ENCODE measurements at places on chromosomes 3 and 15.

DNA sequence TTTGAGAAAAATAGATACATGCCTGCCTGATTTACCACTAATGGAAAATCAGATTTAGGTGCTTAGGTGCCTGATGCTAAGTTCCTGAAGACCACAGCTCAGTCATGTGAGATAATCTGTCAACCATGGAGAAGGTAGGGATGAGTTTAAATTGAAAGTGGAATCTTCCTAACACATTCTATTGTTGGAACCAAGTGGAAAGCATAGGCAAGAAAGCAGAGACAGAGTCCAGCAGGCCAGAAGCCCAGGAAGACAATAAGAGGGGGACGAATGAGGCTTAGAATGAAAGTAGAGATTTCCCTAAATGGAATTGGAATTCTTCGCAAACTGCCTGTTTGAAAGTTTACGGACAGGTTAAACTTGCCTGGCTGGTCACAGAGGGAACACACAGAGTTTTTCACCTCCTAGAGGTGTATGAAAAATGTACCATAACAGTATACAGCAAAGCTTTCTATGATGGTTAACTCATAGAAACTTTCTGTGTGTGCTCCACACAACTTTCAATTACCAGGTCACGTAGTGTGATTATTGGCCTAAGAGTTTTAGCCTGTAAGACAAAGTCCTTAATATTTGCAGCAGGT lies 453.8 kb upstream of the KCNMB2 start:
- no peak for DNase-seq

- DNase-seq: no peak
Observed at GRCh38 chr15:71444032-71444810, 328.9 kb downstream of the THSD4 start.

DNA sequence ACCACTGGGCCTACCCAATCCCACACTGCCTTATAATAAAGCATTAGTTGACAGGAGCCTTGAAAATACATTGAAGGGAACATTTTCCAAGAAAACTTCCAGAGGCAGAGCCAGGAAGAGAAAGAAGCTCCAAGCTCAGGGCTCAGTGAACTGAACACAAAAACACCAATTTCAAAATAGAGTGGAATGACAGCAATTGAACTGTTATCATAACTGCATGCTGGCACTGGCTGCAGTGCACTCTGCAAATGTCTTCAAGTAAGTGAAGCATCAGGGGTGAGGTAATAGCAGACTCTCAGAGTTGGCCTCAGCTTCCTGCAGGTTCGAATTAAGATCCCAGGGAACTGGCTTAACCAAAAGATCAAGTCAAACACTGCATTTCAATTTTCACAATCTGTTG lies 388.0 kb upstream of the WNT5A start:
- no peak for DNase-seq

GRCh38 chr15:52100807-52101442 lies 11.7 kb downstream of the BCL2L10 start:
- DNase-seq: peak; percentile 60

DNA sequence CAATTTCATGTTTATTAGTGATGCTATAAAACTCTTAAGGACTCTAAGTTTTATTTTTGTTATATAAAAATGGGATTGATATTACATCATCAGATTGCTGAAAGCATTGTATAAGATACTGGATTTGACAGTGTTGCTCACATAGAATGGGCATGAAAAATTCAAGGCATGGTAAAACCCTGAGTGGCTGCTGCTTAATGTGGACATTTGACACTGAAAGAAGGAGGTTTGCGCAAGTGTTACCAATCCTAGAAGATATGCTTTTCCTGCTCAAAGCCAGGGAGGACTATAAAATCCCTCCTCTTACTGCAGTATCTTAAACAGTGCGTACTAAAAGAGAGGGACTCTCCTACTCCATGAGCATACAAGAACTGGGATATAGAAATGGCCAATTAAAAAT lies 65.8 kb upstream of the PTX3 start:
- no peak for DNase-seq

DNA sequence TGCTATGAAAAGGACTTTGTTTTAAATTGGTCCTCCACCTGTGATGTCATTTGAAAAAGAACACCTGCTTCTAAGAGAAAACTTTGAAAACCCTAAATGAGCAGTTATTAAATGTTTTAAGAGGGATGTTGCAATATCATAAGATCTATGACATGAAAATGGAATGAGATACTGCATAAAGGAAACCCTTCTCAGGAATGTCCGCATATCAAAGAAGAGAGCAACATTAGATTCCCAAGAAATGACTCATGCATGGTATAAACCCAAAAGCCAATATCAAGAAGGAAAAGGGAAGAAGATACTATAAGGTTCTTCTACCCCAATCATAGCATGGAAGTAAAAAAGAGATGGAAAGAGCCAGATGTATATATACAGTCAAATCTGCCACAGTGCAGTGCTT lies 627.5 kb upstream of the LMCD1 start:
- DNase-seq: no peak

DNA sequence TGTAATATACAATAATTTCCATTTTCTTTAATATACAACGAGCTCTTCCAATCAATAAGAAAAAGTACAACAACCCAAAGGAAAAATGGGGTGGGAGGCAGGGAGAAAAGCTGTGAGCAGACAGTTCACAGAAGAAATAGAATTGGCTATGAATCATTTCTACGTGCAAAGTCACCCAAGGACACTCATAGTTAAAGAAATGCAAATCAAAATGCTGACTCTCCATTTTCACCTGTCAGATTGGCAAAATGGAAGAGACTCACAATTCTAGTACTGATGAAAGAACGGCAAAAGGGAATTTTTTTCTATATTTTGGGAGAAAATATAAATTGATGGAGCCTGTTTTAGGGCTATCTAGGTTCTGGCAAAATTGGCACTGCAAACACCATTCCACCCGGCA lies 116.3 kb upstream of the MEF2A start:
- no peak for DNase-seq

DNA sequence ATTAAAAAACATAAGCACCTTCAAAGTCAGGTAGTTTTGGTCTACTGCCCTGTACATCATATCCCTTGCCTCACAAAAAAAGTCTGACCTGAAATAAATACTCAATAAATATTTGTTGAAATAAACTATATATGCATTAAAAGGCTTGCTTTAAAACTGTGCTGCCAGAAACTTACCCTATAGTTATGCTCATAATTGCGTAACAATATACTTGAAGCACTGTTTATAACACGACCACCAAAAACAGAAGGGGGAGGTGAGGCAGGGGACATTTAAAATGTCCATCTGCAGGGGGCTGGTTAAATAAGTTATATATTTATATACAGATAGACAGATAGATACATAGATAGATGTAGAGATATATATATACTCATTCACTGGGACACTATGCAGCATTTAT lies 549.5 kb downstream of the MAGI1 start:
- no peak for DNase-seq

DNA sequence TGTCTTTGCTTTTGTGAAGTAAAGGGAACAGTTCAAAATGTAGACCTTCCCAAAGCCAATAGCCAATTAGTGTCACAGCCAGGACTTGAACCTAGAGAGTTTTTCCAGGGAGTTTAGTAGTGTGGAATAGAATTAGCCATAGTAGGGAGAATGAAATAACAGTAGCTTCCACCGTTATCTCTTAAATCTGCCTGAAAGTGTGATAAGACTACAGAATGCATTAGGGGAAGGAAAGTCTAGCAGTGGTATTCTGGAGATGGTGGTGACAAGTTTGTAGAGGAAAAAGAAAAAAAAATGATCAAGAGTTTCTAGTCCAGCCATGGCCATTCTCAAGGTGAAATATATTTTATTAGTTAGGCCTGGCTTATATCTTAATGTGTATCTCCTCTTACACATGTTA lies 13.8 kb downstream of the ATP11B start:
- DNase-seq: no peak

- DNase-seq: no peak
Observed at GRCh38 chr15:29032751-29033150, 147.0 kb downstream of the APBA2 start.

Measured in muscle of back (tissue), 13 donors.